ENCODE measurements at places on chromosomes 2 and 18.

DNA sequence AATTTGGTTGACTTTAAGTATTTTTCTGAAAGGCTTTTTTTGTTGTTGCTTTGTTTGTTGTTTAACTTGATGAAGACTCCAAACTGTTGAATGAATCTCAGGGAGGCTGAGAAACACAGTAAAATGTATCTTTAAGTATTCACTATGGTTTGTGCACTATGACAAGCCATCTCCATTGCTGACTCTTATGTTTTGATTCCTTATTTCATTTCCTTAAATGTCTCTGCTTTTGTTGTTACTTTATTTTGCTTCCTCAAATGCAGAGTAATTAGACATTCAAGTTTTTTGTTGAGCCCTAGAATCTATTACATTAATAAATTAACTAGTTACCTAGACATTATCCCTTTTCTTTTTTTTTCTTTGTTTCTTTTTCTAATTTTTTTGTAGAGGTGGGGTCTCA is 46.3 kb upstream of the SLC39A10 start:
- DNase-seq, result no peak

DNA sequence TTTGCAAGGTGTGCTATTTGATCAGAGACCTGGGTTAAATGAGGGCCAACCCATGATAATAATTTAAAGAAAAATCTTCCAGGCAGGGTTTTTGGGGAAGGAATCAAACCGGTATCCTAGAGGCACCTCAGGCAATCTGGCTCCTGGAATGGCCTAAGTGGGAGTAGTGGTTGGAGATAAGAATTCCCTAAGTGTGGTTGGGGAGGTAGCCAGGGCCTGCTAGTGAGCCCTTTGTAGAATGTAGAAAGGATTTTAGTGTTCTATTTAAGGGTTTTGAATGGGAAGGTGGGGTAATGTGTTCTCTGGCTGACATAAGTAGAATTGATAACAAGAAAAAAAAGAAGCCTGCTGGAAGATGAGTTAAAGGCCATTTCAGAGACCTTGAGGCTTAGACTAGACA is 422.2 kb downstream of the XIRP2 start:
- DNase-seq, result no peak

DNA sequence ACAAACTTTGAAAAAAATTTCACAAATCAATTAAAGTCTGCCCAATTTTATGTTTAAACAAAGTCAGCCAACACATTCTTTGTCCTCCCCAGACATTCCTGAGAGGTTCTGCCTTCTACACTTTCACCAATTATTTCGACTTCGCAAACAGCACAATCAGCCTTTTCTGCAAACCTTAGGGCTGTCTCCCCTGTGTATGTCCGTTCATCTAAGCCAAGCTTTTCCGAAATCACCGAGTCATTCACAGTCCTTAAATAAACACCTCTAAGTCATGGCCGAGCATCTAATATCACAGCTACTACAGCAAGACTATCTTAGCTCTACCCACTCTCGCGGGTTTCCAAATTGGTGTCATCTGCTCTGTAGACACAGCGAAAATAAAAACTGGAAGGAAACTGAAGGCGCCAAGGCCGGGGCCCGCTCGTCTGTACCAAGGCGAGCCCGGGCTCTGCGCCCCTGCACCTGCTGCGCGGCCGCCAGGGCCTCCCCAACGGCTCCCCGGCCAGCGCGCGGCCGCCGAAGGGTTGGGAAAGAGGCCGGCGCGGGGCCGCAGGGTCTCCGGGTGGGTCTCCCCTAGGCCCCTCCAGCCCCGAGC is 730 bp downstream of the ODC1 start:
- no peak for DNase-seq

- DNase-seq, result no peak
These were observed 10.2 kb downstream of the PROKR1 start for GRCh38 chr2:68653538-68653982.

- DNase-seq, result no peak
These were observed 221.3 kb downstream of the BCL2 start for GRCh38 chr18:63098018-63098981.

- no peak for DNase-seq
These were observed 21.2 kb downstream of the SMAD4 start for GRCh38 chr18:51051105-51051712.

DNA sequence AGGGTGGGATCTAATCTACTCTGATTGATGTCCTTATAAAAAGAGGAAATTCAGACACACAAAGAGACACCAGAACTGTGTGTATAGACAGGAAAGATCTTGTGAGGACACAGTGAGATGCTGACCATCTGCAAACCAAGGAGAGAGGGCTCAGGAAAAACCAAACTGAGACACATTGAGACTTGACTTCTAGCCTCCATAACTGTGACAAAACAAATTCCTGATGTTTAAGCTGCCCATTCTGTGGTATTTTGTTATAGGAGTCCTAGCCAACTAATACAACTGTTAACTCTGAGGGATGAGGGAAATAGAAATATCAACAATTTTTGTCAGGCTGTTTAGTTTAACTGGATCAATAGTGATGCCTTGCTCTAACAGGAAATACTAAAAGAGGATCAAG is 93.4 kb upstream of the COL3A1 start:
- no peak for DNase-seq

GRCh38 chr18:55226044-55226443 is 266.8 kb upstream of the CCDC68 start:
- DNase-seq, result no peak

Data from 8988T (cell line).